Right lung (tissue), 10 donors: ENCODE measurements at places on chromosomes 7 and 10.

DNA sequence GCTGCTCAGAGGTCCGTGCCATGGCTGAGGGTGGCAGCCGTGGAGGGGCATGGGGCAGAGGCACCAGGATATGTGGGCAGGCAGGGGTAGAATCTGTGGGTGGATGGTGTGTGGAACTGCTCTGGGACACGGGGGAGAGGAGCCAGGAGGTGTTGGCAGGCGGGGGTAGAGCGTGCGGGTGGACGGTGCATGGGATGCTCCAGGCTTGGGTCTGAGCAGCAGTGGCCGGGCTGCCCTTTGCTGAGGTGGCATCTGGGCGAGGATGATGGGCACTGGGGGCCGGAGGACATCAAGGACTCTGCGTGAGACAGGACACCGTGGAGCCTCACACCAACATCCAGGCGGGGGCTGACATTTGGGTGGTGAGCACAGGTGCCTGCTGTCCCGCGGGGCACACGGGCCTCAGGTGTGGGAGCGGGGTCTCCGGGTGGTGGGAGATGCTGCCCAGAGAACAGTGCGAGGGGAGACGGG, 46.2 kb downstream of the JAKMIP3 start:
- no peak for DNase-seq

DNA sequence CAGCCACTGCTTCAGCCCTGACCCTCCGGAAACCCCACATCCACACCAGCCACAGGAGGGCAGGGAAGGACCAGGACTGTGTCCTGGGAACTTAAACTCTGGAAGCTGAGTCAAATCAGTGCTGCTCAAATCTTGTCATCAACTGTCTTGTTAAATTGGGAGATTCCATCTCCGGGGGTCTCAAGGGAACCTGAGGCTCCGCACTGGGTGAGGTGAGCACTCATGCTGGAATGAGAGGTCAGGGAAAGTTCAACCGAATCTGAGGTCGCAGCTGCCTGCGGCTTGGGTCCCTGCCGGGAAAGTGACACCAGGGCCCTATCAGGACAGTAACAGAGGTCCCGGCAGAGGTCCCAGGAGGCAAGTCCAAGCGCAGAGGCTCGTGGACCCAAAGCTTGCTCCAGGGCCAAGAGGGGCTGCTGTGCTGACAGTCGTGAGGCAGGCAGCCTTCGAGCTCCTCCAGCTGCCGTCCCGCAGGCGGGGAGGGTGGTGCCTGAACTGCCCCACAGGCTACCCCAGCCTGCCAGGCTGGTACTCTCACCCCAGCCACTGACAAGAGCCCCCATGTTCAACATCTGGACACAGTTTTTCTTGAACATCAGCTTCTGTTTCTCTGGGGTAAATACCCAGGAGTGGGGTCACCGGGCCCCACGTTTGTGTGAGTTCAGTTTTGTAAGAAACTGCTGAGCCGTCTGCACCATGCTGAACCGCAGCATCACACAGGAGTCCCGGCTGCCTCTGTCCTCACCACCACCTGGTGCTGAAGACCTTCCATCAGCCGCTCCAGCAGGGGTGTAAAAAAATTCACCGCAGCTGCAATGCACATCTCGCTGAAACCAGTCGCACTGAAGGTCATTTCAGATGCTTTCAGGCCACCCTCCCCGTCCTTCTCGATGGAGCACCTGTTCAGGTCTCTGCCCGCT, 101.0 kb downstream of the DIP2C start:
- no peak for DNase-seq

GRCh38 chr7:157372300-157373232, 35.8 kb downstream of the DNAJB6 start:
- DNase-seq = no peak

- DNase-seq = peak; percentile 90
These were observed 237.4 kb downstream of the ELMO1 start for GRCh38 chr7:37211097-37211880.

DNA sequence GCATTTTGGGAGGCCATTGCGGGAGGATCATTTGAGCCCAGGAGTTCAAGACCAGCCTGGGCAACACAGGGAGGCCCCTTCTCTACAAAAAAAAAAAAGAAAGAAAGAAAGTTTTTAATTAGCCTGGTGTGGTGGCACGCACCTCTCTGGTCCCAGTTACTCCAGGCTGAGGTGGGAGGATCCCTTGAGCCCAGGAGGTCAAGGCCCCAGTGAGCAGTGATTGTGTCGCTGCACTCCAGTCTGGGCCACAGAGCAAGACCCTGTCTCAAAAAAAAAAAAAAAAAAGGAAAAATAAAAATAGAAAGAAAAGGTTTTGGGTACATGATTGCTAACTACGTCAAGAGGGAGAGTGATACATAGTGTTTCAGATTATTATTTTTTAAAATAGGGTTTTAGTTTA, 2.0 kb upstream of the USP54 start:
- DNase-seq = no peak

- no peak for DNase-seq
These were observed 259.2 kb downstream of the MAD1L1 start for GRCh38 chr7:1973321-1974251.

GRCh38 chr7:81036871-81037270, 118.0 kb upstream of the SEMA3C start:
- no peak for DNase-seq

DNA sequence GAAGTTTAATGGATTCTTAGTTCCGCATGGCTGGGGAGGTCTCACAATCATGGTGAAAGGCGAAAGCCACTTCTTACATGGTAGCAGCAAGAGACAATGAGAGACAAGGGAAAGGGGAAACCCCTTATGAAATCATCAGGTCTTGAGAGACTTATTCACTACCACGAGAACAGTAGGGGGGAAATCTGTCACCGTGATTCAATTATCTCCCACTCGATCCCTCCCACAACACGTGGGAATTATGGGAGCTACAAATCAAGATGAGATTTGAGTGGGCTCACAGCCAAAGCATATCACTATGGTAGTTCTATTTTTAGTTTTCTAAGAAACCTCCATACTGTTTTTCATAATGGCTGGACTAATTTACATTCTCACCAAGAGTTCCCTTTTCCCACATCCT, 36.7 kb downstream of the SPAM1 start:
- DNase-seq = no peak

DNA sequence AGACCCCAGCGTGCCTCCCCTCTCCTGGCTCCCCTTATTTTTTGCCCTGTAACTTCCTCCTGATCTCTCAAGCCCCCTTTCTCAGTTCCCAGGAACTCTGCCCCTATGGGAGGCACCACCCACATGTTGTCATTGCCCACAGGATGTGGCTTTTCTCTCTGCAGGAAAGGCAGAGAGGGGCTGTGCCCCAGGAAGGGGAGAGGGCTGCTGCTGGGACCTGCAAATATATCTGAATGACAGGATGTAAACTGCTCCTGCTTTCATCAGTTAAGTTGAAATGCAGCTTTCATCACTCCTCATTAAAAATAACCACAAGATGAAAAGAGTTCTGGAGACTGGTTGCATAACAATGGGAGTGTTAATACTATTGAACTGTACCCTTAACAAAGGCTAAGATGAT, 103.3 kb downstream of the CLEC2L start:
- DNase-seq = no peak

- DNase-seq = no peak
These were observed 379.1 kb downstream of the INHBA start for GRCh38 chr7:41323806-41324205.

GRCh38 chr10:73494213-73494612, 1.6 kb downstream of the PPP3CB start:
- DNase-seq = no peak

- DNase-seq = no peak
These were observed 52.0 kb upstream of the PRSS1 start for GRCh38 chr7:142697270-142697669.
